ENCODE measurements at places on chromosomes 1 and 21.

- no peak for DNase-seq
Measured at GRCh38 chr1:201537028-201537427, 1.9 kb upstream of the NAV1 start.

GRCh38 chr1:47416319-47417169, 459 bp downstream of the FOXE3 start:
- DNase-seq = peak; percentile 28

DNA sequence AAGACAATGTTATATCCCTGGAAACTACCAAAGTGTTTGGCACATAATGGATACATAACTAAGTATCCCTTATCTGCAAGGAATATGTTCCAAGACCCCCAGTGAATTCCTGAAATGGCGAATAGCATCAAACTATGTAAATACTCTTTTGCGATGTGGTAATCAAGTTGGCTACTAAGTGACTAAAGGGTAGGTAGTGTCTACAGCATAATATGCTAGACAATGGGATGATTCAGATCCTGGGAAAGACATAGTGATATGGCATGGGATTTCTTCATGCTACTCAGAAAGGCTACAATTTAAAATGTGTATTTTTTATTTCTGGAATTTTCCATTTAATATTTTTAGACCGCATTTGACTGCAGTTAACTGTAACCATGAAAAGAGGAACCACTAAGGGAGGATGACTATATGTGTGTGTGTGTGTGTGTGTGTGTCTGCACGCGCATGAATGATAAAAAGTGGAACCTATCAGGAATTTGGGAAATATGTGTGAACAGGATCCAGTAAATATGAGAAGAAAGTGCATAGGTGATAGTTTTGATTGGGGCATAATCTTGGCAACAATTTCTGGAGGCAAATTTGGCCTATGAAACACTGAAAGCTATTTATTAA, 1899.9 kb downstream of the NCAM2 start:
- DNase-seq = no peak

GRCh38 chr1:84143796-84144565, at the start of gene PRKACB:
Gene PRKACB (plus strand): TSS chr1:84144271. CDS start chr1:84144362, 91 bp downstream.
- DNase-seq = no peak

DNA sequence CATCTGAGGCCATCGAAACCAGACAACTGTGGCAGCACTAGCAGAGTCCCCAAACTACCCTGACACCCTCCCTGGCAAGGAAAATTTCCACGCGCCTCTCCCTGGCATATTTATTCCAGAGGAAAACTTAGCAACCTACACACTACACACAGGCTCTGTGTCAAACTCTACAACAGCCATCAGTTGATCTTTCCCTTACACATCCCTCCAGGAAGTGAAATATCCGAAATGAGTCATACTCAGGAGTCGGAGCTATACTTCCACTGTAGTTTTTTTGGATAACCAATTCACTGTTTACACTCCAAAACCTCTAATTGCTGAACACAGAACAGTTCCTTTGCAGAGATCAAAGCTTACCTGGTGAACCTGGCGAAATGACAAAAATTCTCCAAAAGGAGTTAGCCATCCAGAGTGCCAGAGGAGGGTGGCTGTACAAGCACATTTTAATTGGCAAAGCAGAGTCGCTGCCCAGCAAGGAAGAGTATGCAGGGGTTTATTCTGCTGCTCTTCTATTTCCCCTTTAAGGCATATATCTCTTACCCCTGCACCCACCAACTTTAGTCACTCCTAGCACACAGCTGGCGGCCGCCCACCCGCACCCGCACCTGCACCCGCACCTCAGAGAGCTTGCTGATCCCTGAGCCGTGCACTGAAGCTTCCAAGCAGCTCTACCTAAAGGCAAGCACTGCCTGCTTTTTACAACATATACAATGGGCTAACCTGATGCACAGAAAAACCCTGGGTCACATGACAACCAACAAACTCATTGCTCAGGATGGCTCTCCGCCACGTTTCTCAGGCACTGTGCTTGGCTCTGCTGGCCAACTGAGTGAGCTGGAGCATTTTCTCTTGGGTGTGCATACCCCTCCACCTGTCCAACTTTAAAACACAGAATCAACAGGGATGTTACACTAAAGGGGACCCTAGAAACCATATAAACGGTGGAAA, 54.9 kb downstream of the CAPZB start:
- DNase-seq = no peak

DNA sequence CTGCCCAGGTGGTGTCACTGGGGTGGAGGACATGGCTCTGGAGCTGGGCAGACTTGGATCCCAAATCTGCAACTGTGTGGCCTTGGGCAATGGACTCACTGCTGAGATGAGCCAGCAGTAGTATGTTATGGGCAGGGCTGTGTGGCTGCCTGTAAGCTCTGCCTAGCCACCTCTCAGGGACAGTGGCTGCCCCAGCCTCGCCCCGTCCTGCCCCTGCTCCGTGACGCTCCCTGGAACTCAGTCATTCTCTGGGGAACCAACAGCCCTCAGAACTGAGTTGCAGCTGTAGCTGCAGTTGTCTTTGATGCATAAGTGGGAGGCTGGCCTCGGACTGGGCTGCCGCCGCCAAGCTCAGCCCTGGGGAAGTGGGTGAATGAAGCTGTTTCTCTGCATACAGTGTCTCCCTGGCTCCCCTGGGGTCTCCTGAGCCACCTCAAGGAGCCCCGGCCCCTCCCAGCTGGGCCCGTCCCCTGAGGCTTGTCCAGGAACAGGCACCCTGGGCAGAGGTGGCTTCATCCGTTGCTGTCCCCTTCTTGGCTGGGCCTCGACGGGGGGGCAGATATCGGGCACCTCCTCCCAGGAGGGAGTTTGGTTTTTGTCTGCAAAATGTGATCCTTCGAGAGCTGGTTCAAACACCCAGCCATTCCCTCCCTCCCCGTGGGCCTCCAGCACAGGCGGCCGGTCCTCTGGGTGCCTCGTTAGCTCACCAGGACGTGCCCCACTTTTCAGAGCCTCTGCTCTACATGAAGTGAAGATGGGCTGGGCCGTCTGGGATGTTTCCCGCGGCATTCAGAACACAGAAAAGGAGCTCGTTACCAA, 26.2 kb upstream of the PLCH2 start:
- no peak for DNase-seq

DNA sequence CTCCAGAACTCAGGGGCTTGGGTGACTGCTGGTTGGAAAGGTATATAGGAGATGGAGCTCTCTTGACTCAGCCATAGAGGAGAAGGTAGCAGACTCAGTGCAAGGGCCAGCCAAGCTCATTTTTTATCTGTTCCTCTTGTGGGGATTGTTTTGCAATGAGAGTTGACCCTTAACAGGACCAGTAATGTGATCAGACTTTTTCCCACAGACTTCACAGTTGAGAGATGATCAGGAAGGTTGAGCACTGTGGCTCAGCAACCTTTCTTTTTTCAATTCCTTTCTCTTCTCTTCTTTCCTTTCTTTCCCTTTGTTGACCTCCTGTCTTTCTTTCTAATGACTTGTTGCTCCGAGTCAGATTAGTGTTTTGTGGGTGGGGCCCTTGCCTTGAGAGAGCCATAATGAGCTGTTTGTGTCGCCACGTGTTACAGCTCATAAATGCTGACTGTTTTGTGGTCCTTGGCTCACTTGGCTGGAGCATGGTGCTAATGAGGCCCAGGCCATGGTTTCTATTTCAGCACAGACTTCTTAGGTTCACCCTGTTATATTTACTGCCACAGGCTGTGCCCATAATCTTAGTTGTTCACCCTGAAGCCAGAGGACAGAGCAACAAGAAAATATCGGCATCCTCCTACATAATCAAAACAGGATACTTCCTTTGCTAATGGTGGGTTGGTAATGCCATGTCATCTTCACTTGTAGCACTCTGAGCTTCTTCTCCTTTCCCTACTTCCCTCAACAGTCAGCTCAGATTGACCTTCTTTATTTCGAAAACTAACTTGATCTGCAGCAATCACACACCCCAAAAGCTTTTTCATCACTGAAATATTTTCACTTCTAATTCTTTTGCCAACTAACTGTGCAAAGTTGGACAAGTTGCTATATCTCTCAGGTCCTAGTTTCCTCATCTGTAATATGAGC, 13.9 kb downstream of the ADAM30 start:
- DNase-seq = no peak

DNA sequence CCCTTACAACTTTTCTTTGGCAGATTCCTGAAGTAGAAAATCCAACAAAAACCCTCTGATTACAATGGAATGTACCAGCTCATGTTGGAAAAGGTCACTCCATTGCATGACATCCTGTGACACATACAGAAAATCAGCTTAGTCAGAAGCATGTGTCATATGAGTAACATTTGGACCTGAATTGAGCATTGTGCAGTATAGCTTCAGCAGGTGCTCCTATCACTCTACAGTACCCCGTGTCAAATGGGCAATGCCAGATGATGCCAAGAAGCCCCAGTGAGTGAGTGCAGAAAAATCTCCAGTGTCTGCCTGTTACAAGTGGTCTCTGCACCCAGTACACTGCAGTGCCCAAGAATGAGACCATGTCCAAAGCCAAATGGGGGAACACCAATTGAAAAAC, 129.7 kb upstream of the RUNX1 start:
- peak; percentile 11 for DNase-seq

GRCh38 chr21:21210552-21210951, 212.3 kb downstream of the NCAM2 start:
- no peak for DNase-seq

DNA sequence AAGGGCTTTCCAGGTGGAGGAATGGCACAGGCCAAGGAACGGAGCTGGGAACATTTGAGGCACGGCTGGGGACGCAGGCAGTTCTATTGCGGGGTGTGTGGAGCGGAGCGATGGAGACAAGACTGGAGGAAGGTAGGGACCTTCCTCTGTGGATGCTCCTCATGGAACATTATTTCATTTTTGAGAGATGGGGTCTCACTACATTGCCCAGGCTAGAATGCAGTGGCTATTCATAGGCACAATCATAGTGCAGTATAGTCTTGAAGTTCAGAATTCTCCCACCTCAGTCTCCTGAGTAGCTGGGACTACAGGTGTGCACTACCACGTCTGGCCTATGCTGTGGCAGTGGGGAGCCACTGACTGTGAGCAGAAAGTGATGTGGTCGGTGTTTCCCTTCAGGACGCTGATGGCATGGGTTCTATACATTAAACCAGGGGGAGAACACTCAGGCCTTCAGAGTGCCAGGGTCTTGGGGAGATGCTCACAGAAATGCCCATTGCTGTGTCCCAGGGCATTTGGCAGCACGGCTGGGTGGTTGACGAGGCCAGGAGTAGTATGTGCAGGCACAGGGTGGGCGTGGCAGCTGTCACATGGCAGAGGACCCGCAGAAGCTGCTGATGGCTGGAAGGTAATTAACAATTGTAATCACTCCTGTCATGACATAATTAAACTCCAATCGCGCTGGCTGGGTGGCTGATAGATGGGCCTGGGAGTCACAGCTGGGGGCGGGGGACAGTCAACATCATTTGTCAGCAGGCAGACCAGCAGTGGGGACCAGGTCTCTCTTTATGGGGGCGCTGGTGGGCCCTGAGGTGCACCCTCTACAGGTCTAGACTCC, 40.8 kb upstream of the ACOT11 start:
- DNase-seq = no peak

- no peak for DNase-seq
Measured at GRCh38 chr1:41366455-41367287, 5.4 kb downstream of the FOXO6 start.

DNA sequence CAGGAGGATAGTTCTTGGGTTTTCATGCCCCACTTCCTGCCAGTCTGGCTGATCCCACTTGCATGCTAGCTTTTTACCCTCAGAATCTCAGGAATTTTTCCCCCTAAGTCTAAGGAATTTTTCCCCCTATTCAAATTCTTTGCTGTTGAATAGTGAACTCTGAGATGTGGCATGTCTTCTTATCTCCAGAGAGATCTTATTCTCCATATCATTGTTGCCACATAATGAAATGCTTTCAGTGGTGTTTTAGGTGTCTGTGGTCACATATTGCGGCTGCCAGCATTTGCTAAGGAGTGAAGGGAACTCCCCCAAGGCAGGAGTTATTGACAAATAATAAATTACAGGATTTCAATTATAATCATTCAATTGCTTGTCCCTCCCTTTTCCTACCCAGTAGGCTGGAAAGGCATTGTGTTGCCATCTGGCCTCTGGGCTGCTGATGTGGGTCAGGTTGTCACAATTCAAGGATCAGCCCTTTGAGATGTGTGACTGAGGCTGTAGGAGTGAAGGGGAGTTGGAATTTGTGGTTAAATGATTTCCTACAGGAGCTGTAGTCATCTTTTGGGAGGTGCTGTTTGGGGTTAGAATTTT, 3.9 kb upstream of the FLG start:
- DNase-seq = no peak

DNA sequence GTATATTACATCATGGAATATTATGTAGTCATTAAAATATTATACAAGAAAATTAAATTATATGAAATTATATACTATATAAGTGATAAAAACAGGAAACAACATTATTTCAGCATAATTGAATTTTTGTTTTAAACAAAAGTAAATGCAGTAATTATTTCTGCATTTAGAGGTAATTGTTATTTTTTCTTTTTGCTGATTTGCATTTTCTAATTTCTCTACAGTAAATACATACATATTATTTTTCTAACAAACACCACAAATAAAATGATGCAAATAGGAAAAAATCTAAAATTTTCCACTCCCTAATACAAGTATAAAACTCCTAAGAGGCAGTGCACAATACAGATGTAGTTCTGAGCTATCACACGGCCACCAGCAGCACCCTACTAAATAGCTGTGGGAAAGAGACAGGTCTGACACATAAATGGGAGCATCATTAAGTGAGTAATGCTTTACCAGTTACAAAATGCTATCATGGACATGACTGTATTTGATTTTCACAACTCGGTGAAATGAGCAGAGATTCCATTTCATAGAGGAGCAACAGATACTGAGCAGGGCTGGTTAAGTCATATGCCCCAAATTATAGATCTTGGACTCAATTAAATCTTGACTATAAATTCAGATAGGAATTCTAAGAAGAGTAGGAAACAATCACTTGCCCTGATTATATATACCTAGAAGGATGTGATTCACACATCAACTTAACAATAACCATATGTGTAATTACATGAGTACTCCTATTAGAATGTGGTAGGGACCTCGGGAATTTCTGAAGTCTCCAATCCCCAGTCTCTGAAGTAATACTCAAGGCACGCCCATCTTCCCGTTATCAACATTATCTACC, 49.0 kb downstream of the NRIP1 start:
- no peak for DNase-seq

GRCh38 chr1:119929643-119930315, 33.5 kb upstream of the ADAM30 start:
- DNase-seq = no peak

Measured in activated naive CD4-positive, alpha-beta T cell treated with anti-CD3 and anti-CD28 coated beads, Interleukin-2, amount 50 U/mL, for 72 hours (primary cell).